ENCODE measurements at places on chromosomes 3 and 15.

GRCh38 chr3:163543662-163544061 is 1534.6 kb downstream of the SI start:
- DNase-seq, result no peak

DNA sequence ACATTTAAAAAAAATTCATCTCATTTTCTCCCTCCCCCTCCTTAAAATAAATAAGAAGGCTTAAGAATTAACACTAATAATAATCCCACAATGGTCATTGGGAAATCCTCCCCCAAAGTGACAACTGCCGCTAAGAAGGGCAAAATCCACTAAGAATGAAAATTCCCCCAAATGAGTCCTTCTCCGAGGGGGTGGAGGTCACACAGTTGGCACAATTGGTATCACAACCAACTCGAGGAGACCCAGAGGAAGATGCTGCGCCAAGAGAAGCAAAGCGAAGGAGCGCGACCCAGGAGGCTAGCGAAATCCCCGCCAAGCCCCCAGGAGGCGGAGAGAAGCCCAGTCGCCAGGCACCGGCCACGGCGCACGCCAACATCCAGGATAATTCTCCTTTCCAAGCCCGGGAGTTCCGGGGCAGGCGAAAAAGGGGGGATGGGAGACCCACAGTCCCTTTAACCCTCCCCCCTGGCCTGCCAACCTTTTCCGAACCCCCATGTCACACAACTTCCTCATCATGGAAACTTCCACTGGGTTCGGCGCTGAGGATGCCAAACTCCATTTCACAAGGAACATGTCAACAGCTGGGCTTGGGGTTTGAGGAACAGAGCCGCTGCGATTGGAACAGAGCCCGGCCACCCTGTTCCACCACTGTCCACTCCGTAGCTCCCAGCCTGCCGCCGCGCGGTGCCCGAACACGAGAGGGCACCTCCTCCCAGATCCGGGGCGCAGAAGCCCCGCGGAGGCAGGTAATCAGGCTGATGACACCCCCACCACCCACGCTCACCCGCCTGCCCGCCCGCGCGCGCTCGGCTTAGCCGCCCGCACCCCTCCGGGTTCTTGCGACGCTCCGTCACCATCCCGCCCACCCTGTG is 668 bp downstream of the THRB start:
- DNase-seq, result no peak

GRCh38 chr15:20356444-20356910 is 185.1 kb downstream of the GOLGA6L6 start:
- DNase-seq, result peak; percentile 97

DNA sequence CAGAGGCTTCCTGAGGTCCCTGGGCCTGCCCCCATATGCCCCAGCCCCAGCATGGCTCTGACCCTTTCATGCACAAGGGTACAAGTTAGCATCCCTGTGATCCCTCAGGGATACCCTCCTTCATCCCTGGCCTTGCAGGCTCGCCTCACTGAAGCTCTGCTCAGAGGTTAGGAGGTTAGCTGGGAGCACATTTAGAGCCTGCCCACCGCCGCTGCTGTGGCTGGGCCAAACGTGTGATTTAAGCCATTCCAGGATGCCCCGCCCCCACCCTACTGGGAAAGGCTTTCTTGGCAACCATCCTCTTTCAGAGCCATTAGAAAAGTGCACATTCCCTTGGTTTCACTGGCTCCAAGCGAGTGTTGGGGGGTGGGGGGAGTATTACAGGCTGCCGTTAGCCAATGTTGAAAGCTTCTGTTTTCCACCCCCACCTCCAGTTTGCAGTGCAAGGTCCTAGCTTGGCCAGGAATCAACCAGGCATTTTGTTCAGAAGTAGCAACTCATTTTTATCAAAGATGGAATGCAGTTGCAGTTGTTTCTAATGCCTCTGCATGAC is 6.3 kb upstream of the HES1 start:
- no peak for DNase-seq

GRCh38 chr15:41957021-41957897 is 15.1 kb downstream of the EHD4 start:
- no peak for DNase-seq

- no peak for DNase-seq
Measured at GRCh38 chr3:142215106-142215505, 10.3 kb downstream of the GK5 start.

DNA sequence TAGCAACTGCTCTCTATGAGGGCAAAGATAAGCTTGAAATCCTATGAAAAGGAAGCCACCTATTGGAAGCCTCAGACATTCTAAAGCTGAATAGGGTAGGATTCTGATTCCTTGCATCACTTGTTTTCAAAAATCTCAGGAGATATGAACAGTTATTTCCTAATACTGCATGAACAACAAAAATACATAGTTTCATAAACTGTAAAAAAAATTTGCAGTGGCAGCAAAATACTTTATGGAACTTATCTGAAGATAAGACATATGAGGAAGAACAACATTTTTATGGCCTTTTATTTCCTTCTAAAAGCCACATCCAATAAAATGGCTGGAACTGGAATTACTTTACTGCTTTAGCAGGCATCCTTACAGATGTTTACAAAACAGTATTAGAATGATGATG is 29.9 kb downstream of the AP3S2 start:
- no peak for DNase-seq

DNA sequence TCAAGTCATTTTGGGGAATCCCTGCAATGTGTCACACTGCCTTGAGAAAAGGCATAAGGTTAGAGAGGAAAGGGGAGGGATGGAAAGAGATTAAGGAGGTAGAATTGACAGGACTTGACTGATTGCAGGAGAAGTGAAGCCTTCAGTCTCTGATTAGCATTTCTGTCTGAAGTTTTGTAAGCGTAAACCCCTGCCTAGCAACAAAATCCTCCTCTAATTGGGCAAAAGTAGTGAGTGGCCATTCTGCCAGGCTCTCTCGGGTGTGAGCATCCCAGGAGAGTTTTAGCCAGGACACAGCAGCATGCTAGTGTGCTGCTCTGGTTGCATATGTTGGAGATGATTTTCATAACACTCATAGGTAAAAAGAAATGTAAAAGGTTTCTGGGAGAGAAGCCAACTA is 117.0 kb upstream of the MRPL3 start:
- no peak for DNase-seq

- DNase-seq, result no peak
Measured at GRCh38 chr3:121399820-121400219, 146.0 kb downstream of the POLQ start.

GRCh38 chr3:150784747-150785125 is 21.8 kb upstream of the SIAH2 start:
- DNase-seq, result no peak

DNA sequence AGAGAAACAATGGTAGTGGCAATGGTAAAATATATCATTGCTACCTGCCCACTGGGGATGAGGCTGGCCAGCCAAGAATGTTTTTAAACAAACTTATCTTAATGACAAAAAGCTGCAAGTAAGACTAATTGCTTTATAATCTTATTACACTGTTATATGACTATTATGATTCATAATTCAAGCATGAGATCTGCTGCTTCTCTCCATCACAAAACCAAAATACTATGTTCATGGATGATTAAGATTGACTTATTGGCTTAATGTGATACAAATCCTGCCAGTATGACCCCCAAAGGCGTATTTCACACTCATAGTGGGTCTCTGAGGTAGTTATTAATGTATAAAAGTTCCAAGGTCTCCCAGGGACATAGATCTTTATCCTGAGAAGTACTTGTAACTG is 52.6 kb downstream of the FBN1 start:
- no peak for DNase-seq

DNA sequence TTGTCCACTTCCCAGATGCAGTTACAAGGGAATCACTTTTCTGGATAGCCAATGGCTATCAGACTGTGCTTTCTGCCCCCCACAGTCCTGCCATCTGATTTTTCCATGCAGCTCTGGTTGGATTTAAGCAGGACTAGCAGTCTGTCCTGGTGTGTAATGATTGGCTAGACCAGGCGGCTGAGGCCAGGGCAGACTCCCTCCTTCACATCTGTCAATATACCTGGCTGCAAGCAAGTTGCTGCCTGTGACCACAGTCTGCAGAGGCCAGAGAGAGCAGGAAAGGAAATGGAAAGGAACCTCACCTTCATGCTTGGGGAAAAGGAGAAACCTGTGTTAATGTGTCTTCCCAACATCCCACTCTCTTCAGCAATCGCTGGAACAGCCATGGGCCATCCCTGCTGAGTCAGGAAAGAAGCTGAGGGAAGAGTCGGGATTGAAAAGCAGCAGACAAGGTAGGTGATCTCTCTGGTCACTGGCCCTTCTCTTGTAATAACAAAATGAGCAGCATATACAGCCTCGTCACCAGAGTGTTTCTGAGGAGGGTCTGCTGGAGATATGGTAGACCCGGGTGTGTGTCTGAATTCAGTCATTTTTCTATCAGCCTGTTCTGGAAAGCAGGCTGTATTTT is 126.7 kb upstream of the PHLDB2 start:
- no peak for DNase-seq

DNA sequence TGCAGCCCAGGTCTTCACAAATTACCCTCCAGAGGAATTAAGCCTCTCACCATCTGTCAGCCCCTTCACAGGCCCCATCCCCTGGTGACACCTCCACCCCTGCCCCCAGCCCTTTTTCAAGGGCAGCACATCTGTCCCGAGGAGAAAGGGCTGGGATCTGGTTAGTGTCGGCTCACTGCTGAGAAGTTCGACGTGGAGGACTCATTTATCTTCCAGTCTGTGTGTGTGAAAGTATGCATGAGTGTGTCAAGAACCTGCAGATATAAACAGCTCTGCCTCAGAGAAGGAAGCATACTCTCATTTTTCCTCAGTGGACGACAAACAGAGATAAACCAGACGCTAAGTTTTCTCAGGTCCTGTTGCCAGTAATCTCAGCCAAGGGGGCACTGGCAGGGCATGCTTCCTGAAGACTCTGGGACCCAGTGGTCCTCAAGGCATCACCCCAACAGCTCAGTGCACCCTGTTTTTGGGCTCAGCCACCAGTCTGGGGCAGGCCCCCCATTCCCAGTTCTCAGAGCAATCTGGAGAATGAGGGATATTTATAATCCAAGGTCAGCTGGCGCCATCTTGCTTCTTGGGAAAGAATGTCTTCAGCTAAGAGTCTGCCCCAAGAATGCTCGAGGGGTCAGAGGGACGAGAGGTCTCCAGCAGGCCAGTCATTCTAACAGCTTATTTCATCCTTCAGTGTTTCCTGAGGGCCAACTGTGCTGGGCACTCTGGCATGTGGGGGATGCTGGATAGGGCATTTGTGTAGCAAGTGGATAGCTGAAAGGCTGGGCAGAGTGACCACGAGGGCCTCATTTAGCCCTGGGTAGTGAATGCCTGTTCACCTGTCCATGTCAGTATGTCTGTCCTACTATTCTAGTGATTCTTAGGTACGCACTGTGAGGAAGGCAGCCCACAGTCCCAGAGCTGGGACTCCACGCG is 73.6 kb downstream of the ADCY5 start:
- DNase-seq, result no peak

DNA sequence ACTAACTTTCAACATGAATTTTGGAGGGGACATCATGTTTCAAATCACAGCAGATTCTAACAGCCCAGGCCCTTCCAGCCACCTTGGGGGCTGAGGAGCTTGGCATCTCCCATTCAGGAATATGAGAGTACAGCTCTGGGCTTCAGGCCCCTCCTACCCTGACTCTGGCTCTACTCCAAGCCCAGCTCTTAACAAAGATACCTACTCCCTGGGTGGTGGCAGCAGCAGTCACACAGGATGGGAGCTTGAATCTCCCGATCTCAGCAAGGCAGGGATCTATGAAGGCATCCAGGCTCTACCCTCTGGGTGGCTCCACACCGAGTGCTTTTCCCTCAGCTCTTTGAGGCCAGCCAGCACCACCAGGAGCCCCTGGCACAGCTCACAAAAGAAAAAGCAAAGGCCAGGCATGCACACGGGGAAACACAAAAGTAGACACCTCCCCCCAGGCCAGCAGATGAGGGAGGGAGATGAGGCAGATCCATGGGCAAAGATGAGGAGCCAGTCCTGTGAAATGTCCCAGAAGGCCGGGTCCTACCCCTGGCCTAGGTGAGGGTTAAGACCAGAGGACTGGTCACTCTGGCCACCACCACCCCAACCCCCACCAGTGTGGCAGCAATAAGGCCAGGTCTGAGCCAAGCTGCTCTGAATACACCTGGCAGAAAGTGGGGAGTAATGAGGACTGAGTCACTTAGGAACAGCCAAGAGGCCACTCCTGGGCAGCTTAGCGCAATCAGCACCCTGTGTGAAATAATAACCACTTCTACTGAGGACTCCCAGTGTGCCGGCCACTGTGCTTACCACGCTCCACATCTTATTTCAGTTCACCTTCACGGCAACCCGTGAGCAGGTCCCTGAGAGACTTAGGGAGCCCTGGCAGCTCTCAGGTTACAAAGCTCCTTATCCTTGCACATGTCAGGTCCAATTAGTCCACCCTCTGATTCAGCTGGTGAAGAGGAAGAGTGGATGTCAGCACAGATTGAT is 24.3 kb downstream of the PLA2G4F start:
- DNase-seq, result no peak

DNA sequence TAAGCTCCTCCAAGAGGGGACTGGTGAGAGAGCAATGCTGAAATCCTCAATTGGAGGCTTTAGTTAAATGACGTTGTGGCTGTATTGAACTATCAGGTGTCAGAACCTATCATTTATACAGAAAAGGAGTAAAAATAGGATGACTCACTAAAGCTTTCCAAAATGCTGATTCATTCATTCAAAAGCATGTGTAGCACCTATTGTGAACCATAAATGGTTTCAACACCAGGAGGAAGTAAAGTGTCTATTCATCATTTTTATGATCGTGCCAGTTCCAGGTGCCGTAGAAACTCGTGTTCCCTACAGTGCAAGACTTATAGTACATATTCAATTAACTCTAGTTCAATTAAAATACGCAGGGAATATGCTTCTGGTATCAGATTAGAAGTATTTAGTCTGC is 66.5 kb upstream of the ARRDC4 start:
- DNase-seq, result no peak

GRCh38 chr15:34107315-34107714 is 5.4 kb downstream of the PGBD4 start:
- no peak for DNase-seq

DNA sequence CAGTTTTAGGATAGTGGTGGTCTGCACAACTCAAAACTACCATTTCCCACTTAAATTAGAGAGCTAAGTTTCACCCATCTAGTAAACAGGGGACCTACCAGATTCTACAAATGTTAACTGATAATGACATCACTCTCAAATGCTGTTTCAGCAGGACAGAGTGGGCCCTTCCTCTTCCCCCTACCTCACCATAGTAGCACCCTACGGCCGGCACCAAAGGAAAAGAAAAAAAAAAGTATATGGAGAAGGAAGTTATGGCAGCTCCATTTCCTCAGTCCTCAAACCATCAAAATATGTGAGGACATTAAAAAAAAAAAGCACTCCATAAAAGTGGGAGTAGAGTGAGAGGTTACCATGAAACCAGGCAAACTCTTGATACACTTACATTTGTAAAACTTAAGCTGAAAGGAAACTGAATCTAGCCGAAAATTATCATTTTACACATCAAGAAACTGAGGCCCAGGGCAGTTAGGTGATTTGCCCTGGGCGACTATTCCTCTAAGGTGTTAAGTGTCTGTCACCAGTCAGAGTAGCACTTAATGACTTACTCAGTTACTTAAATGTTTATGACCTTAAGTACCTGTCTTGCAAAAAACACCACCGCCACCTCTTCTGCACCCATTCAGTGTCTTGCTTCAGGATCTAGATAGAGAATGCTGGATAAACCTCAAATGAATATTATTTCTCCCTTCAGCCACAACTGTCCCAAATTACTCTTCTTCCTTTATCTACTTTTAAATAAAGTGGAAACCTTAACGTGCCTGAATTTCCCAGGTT is 2.7 kb downstream of the MSL2 start:
- DNase-seq, result no peak

All from activated CD8-positive, alpha-beta memory T cell treated with anti-CD3 and anti-CD28 coated beads, Interleukin-2, amount 50 U/mL, for 48 hours (primary cell).